ENCODE measurements at places on chromosomes 5 and 9.

DNA sequence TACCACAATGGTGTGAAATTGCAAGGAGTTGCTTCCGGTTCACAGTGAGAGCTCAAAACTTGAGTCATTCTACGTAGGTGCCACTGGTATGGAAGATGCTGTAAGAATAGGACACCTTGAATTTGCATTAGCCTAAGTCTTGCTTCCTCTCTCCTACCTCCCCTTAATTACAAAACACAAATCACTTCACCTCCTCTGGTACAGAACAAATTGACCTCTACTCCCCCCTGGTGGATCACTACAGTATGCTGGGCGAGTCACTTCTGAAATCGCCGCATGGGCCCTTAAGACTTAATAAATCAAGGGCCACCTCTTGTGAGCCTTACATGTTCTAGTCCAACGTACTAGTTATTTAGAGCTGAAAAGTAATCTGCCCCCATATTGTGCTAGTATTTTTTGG lies 145.3 kb upstream of the SMARCA2 start:
- DNase-seq, result peak; percentile 32

- no peak for DNase-seq
These were observed 27.7 kb downstream of the UGCG start for GRCh38 chr9:111924281-111924680.

DNA sequence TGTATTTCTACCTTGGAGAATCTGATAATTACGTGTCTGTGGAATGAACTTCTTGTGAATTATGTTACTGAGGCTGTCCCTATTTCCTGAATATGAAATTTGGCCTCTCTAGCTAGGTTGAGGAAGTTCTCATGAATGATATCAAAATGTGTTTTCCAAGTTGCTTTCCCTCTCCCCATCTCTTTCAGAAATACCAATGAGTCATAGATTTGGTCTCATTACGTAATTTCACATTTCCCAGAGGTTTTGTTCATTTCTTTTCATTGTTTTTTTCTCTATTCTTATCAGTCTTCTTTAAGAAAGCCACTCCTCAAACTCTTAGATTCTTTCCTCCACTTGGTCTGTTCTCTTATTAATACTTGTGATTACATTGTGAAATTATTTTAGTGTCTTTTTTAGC lies 923.8 kb upstream of the CDH9 start:
- DNase-seq, result no peak

GRCh38 chr5:134551901-134552300 lies 26.4 kb downstream of the JADE2 start:
- no peak for DNase-seq

DNA sequence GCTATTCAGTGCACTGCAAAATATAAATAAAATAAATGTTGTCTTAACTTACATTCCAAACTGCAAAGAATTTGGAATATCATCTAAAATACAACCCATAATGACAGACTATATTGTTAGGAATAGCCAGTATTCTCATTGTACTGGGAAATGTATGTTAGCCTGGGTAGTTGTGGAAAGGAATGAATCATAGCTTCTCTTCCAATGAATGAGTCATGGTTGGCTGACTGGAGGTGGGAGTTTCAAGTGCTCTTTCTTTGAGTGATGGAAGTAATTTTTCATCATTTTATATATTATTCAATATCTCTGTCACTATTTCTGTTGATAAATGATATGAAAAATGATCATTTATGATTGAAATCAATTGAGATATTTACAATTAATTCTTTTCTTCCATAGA lies 158.6 kb upstream of the ARRDC3 start:
- DNase-seq, result no peak

- DNase-seq, result no peak
These were observed at the start of gene PCDHB9 for GRCh38 chr5:141186897-141187512. TSS of gene PCDHB9 (plus strand) at chr5:141187161. CDS start at chr5:141187319, 158 bp downstream.

- DNase-seq, result no peak
These were observed 276.8 kb downstream of the ENC1 start for GRCh38 chr5:74363603-74364205.

DNA sequence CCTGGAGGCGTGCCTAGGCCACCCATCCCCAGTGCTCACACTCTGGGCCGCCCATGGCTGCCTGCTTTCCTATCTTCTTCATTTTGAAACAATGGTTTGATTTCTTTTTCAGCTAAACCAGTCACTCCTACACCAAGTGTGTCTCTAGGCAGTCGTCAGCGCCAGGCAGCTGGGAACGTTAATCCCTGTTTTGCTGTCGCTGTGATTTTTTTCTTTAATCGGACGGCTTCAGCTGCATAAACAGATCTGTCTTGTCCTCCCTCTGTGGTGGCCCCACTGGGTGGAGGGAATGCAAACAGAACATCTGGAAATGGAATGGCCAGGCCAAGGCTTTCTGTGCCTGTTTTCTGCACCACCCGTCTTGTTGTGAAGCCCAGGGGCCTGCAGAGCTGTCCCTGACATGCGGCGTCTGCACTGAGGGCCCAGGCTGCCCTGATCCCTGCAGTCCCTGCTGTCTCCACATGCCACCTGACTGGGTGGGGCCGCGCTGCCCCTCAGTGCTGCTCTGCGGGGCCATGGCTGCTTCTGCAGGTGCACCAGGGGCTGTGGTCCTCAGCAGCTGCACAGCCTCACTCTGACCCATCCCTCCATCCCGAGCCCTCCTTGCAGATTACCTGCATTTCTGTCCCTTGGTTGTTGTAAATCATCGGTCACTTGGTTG lies 51.5 kb downstream of the WNK2 start:
- DNase-seq, result no peak

DNA sequence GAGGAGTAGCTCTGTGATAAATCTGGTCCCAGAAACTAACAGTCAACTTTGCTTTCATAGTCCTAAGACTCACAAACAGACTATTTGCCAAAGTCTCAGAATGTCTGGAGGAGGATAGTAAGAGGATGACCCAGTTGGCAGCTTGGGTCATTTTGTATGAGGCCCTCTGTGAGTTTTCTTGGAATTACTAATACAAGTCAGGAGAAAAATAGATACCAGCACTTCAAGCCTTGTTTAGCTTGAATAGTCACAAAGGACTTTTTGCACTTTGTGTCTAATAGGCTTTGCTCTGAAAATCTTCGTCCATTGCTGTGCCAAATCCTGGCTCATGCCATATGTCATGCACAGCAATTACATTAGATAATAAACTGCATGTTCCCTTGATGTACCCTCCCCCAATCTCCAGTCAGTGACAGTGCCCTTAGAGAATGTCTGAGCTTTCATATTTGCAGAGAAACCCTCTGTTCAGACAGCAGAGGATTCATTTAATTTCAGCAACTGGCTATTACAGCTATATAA lies 612.8 kb downstream of the CSNK1G3 start:
- no peak for DNase-seq

DNA sequence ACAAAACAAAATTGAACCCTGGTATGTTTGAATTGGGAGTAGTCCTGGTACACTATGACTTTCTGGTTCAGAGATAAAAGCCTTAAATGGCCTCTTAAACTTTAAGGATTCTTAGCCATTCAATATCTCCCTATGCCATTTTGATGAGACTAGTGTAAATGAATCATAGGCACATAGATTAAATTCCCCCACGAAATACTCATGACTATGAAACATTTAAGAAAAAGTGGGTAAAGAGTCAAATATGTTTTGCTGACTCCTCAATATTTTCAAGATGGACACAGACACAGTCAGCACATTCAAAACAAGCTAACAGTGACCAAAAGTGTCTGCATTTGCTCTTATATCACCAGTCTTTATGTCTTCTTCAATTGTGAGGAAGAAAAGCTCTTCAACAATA lies 278.3 kb downstream of the PDE4D start:
- DNase-seq, result no peak

- DNase-seq, result no peak
These were observed 72.6 kb upstream of the IL12B start for GRCh38 chr5:159402856-159403255.

DNA sequence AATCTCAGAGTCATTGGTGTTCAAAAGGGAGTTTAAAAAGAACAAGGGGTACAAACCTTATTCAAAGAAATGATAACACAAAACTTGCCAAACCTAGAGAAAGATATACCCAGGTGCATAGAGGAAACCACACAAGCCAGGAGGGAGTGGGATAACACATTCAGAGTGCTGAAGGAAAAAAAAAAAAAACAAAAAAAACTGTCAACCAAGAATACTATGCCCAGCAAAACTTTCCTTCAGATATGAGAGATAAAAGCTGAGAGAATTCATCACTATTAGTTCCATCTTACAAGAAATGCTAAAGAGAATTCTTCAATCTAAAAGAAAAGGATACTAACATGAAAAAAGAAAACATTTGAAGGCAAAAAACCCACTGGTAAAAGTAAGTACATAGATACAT lies 11.5 kb upstream of the TESK1 start:
- DNase-seq, result no peak

- DNase-seq, result no peak
These were observed 31.0 kb downstream of the PCBD2 start for GRCh38 chr5:134935711-134936602.

- DNase-seq, result no peak
These were observed 131.7 kb downstream of the UNC13B start for GRCh38 chr9:35293376-35293964.

- no peak for DNase-seq
These were observed 50.5 kb upstream of the SH3PXD2B start for GRCh38 chr5:172504701-172505402.

DNA sequence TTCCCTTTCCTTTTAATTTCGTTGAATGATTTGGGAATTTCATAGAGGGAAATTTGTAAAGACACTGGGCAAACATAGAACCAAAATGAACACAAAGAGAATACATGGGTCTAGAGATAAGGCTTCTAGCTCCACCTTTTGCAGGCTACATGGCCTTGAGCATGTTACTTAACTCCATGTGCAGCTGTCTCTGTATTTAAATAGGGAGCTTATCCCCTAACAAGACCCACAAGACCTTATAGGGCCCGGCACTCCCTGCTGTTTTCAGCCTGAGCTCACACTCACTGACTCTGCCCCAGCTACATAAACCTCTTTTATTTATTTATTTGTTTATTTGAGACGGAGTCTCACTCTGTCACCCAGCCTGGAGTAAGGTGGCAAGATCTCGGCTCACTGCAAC lies 30.6 kb upstream of the TLE1 start:
- no peak for DNase-seq

DNA sequence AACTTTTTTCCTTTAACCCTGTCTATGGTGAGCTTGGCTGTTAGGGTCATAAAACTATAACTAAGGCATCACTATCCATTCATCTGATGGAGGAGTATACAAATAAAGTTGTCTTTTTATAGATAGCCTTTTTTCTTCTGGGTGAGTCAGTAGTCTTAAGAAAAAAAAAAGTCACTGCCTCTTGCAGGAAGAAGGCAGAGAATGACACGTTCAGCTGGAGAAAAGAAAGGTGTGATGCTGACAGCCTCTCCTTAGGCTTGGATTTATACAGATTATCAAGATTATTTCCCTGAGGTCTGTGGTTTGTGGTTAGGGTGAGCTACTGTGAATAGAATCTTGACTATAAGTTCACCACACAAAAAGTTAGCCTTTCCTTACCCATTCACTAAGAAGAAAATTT lies 23.0 kb downstream of the EPB41L4B start:
- DNase-seq, result no peak

GRCh38 chr9:124784509-124784908 lies 7.6 kb downstream of the OLFML2A start:
- no peak for DNase-seq

GRCh38 chr5:38675443-38675842 lies 119.0 kb upstream of the LIFR start:
- no peak for DNase-seq

- DNase-seq, result no peak
These were observed 2.5 kb upstream of the LMX1B start for GRCh38 chr9:126611193-126611591.

DNA sequence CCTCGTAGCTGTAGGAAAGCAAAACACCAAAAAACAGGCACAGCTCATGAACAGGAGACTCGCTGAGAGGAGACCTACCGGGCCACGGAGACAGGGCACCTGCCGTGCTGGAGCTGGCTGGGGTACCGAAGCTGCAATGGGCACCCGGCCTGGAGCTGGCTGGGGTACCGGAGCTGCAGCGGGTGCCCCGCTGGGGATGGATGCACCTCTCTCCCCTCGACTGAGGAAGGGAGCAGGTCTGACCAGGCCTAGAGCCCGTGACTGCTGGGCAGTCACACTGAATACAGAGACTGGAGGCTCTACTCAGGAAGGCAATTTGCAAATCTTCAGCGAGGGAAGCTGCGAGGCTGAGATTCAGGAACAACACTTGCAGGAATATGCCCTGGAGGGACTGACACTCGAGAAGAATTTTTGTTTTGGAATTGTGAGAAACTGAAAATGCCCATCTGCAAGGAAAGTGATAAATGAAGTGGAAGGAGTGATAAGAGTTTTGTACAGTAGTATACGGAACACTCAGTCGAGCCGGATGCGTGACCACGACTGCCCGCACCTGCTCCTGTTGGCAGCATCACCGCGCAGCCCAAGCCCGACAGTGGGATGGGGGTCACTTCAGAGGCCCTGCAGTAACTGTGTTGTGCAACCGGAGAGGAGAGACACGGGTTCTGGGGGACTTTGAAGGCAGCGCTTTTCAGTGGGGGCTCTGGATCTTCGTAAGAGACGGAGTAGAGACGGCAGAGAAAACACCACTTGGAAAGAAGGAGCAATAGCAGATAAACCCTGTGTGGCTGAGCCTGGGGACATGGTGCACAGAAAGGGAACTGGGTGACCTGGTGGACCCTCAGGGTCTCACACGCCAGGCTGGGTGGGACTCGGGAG lies 27.9 kb upstream of the LPCAT1 start:
- no peak for DNase-seq

GRCh38 chr9:36151316-36152210 lies 15.0 kb downstream of the GLIPR2 start:
- DNase-seq, result peak; percentile 84

- peak; percentile 18 for DNase-seq
These were observed 44.0 kb upstream of the XPA start for GRCh38 chr9:97740848-97741821.

GRCh38 chr9:137534256-137535119 lies 15.7 kb downstream of the PNPLA7 start:
- no peak for DNase-seq

DNA sequence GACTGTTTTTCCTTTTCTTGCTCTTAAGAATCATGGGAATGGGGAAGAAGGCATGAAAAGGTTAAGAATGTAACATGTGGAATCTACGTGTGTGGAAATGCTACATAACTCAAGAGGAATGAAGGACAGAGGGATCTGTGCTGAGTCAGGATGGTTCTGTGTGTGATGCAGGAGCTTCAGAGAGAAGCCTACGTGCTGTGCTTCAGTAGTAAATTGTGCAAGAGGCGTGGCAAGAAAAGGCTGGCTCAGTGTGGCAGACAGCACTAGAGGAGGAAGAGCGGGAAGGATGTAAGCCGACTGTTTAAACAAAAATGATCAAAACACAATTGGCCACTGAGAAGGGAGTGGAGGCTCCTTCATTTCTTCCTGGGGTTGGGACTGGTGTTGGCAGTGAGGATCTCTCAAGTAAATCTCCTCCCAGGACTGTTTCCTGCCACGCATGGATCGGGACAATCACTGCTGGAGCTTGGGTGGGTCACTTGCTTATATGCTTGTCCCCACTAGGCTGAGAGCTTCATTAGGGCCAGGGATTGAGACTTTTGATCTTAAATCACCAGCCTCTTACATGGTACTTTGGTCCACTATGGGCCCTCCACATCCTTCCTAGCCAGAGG lies 59.4 kb upstream of the BASP1 start:
- no peak for DNase-seq

Data from stimulated activated CD4-positive, alpha-beta T cell treated with anti-CD3 and anti-CD28 coated beads, TNF-alpha, amount 100 ng/mL, for 48 hours (primary cell).